PC-3 (cell line): ENCODE measurements at places on chromosomes 7 and 10. TPM values are rescaled to one million over a fixed set of nuclear protein-coding genes. Genes with fewer than 3 reads are reported as not detected.

HTRA1 gene
- 18.6 and 21.3 TPM in 2 replicates for total RNA-seq

DNA sequence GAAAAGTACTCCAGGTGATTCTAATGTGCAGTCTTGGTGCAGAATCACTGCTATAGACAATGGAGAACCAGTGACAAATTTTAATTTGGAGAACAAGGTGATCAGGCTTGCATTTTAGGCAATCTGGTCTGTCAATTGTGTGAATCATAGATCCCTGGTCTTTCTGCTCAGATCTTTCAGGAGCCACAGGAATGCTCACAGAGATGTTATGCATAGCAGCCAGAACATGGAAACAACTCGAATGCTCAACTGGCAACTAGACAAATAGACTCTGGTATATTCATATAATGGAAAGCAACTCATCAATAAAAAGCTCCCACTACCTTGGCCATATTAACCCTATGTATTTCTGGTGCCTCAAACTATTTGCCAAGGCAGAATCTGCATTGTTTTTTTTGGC is 209.1 kb downstream of the PHF14 start:
- no peaks in the 10 kb centered on the region for H3K36me3 ChIP-seq
- no peak overlapping the region for H3K4me3 ChIP-seq
- no peaks in the 10 kb centered on the region for H3K4me1 ChIP-seq
- no peak overlapping the region for H3K27ac ChIP-seq
- H3K27me3 ChIP-seq: no peaks in the 10 kb centered on the region

IFIT1B gene
- not detected in 2 replicates for total RNA-seq

DNA sequence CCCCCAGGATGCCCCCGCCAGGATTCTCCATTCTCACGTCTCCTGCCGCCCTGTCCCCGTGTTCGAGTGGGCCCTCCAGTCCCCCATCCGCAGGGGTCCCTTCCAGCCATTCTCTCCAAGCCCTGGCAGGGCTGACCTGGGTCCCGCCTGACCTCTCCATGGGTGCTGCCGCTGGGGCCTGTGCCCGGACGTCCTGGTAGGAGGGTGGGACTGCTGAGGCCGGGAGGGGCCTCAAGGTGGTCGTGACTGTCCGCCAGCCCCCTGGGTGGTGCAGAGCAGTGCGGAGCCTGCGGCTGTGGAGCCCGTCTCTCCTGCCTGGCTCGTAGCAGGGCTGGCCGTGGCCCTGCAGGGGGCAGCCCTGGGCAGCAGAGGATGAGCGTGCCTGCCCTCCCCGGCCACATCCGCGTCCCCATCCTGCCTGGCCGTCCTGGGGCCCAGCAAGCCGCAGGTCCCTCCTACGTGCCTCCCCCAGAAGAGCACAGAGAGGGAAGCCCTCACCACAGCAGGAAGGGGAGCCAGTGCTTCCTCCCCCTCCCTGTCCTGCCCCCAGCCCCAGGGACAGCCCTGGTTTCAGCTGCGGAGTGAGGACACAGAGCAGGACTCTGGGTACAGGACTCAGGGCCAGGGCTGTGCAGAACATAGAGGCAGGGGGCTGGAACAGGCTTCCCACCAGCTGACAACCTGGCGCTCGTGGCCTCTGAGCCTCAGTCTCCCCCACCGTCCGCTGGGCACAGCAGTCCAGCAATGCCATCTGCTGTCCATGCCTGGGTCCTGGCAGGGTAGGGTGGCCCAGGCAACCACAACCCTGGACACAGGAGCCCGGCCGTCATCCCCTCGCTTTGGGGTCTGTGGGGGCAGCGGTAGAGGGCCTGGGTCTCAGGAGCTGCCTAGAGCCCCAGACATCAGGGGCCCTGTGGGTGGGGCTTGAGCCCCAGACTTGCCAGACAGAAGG is 1.5 kb upstream of the GRIFIN start:
- DNase-seq: peak; percentile 68
- no peaks in the 10 kb centered on the region for H3K27me3 ChIP-seq
- no peak overlapping the region for H3K4me3 ChIP-seq

CCDC6 gene
- 37.6 and 46.1 TPM in 2 replicates for total RNA-seq

NAT16 gene
- 0.26 TPM in 1 of 2 replicates, not detected in the other for total RNA-seq

PRKG1 gene
- 6.3 and 7.4 TPM in 2 replicates for total RNA-seq

DNA sequence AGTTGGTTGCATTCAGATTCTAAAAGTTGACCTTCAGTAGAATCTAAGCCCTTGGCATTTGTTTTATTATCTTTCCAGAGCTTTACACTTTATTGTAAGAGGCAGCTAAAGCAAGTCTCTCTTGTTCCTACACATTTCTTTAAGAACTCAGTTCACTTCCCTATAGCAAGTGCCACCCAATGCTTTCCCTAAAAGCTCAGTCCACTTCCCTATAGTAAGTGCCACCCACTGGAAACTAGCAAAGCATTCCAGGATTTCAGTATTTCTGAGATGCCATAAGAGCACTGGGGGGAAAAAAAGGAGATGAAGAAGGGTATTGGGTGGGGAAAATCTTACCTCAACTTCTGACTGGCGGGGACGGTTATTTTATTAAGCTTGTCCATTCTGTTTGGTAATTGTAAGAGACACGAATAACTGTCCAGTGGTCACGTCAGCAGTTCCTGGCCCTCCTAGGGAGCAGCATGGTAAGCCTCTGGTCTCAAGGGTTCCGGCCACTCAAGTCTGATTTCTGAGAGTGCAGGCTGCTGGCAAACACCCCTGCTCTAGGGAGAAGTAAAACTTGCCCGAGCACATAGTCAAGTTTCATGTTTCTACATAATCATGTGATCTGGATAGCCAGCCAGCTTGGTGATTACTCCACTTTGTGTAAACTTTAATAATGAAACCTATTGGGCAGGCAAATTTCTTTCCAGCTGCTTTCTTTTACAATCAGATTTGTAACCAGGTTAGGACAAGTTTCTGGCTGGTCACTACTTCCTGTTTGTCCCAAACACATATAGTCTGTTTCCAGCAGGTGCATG is at the start of gene BLNK:
Gene BLNK (minus strand): TSS at position 554 of the 800 bp plus-strand sequence. CDS start 171 bp downstream, at position 383.
- H3K27me3 ChIP-seq: no peaks in the 10 kb centered on the region
- H3K4me3 ChIP-seq: 0 out of 2 replicates have a peak within 1 kb of the TSS, but pooled peaks have one; percentile 7
- H3K36me3 ChIP-seq: no peaks in the 10 kb centered on the region
- no peak within 1 kb of the TSS for H3K27ac ChIP-seq

PLPP4 gene
- 5.0 and 10.7 TPM in 2 replicates for total RNA-seq

DNA sequence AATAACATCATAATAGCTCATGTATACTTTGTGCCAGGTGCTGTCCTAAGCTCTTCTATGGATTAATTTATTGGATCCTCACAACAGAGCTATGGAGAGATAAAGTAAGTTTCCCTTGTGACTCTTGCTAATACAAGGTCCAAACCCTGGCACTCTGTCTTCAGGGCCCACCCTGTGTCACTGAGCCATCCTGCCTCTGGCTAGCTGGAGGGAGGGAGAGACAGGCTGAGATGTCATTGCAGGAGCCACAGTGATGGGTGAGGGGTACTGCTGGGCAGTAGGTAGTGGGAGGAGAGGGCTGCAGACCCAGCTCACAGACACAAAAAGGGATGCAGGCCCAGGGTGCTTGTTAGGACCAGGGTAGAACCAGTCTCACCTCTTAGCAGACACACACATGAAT is 16.9 kb downstream of the GCK start:
- H3K36me3 ChIP-seq: no peaks in the 10 kb centered on the region
- no peak overlapping the region for H3K4me3 ChIP-seq
- H3K4me1 ChIP-seq: peaks cover 3% of the 10 kb centered on the region

NODAL gene
- total RNA-seq: not detected in 2 replicates

GRCh38 chr7:3282457-3282856 is 18.6 kb upstream of the SDK1 start:
- no peak overlapping the region for H3K27ac ChIP-seq
- H3K4me1 ChIP-seq: no peaks in the 10 kb centered on the region
- DNase-seq: no peak
- no peak overlapping the region for H3K4me3 ChIP-seq
- H3K36me3 ChIP-seq: no peaks in the 10 kb centered on the region

DNA sequence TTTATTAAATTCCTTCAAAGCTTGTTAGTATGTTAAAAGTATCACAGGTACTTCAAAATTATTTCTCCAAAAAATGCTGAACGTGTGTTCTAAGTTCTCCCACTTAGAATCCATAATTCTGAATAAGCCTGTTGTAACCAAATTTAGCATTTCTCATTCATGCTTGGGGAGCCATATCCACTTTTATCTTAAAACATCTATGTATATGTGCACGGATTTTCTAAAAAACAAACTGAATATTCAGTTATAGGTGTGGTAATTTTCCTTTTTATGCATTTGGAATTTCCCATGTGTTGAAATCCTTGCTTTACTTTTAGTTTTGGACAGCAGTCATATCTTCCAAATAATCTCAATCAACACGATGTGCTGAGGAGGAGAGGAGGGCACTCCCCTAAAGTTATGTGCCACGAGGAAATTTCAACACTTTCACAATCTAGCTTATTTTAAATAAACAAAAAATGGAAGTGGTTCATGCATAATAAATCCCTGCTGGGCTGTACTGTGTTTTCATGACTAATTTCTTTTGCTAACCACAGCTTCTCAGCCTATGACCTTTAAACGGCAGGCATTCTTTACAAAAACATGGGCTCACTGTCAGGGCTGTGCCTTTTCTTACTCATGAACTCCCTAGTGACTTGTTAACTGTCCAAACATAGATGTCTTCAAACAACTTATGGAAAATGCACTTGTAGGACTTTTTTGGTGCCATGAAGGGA is 380.3 kb upstream of the SEMA3C start:
- peak; percentile 89 for DNase-seq
- H3K36me3 ChIP-seq: no peaks in the 10 kb centered on the region
- no peaks in the 10 kb centered on the region for H3K27me3 ChIP-seq

TES gene
- total RNA-seq: 120 and 128 TPM in 2 replicates

GRCh38 chr7:114392686-114393085 is 21.9 kb upstream of the FOXP2 start:
- no peaks in the 10 kb centered on the region for H3K27me3 ChIP-seq
- H3K27ac ChIP-seq: no peak overlapping the region
- H3K36me3 ChIP-seq: no peaks in the 10 kb centered on the region
- no peak for DNase-seq
